ENCODE measurements at places on chromosomes 6 and 20. TPM values are rescaled to one million over a fixed set of nuclear protein-coding genes. Genes with fewer than 3 reads are reported as not detected.

Gene HLA-DQB2
- 0.28 TPM for total RNA-seq

Gene JPH2
- total RNA-seq, result 0.05 TPM

Gene ANKRD60
- not detected for total RNA-seq

Gene MAD2L1BP
- 40.2 TPM for total RNA-seq

DNA sequence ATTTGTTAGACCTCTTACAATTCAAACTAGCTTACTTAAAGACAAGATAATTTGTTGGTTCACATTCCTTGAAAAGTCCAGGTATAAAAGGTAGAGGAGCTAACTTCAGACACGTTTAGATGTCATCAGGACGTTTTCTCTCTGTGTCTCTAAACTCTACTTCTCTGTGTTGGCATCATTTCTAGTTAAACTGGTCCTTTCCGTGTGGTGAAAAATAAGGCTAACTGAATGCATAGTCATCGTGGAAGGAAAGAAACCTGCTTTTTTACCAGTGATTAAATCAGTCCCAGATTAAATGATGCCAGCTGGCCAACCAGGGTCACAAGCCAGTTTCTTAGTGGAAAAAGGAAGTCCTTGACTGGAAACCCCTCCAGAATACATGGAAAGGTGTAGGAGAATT is 168.4 kb upstream of the AHI1 start:
- peaks cover 32% of the 10 kb centered on the region for H3K36me3 ChIP-seq
- no peaks in the 10 kb centered on the region for H3K27me3 ChIP-seq
- H3K4me3 ChIP-seq, result no peak overlapping the region

GRCh38 chr6:24951811-24952299 is 16.1 kb upstream of the RIPOR2 start:
- H3K36me3 ChIP-seq, result peaks cover 24% of the 10 kb centered on the region
- peak overlapping the region; percentile 91 for H3K27ac ChIP-seq
- peaks cover 83% of the 10 kb centered on the region for H3K4me1 ChIP-seq
- DNase-seq, result peak; percentile 87
- H3K27me3 ChIP-seq, result no peaks in the 10 kb centered on the region
- H3K4me3 ChIP-seq, result peak overlapping the region; percentile 75

Gene HLA-F
- 270 TPM for total RNA-seq

DNA sequence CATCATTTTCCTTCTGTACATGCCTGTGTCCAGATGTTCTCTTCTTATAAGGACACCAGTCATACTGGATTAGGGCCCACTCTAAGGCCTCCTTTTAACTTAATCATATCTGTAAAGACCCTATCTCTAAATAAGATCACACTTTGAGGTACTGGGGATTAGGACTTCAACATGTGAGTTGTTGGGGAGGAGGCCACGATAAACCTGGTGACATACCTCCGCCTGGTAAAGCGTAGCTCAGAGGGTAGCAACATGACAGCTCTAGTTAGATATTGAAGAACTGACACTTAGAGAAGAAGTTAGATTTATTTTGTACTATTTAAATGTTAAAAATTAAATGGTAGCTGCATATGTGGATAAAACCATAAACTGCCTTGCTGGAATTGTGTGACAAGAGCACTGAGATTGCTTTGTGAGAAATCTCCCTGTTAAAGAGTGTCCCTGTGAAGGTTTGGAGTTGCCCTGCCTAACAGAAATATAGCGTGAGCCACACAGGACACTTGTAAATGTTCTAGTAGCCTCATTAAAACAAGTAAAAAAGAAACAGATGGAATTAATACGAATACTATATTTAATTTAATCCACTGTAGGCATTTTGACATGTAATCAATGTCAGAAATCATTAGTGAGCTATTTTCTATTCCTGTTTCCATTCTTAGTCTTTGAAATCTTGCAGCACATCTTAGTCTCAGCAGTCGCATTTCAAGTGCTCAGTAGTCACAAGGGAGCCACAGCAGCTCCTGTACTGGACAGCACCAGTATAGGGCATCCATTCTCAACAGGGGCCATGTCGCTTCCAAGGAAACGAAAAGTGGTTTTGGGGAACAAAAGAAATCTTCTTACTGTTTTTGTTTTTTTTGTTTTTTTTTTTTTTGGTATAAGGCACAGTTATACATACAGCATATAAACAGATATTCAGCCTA is 13.4 kb downstream of the PLCB1 start:
- H3K27me3 ChIP-seq, result peaks cover 3% of the 10 kb centered on the region
- no peak overlapping the region for H3K4me3 ChIP-seq
- H3K4me1 ChIP-seq, result peaks cover 8% of the 10 kb centered on the region

Gene HSPA1L
- 2.5 TPM for total RNA-seq

Gene POM121L2
- total RNA-seq, result not detected

DNA sequence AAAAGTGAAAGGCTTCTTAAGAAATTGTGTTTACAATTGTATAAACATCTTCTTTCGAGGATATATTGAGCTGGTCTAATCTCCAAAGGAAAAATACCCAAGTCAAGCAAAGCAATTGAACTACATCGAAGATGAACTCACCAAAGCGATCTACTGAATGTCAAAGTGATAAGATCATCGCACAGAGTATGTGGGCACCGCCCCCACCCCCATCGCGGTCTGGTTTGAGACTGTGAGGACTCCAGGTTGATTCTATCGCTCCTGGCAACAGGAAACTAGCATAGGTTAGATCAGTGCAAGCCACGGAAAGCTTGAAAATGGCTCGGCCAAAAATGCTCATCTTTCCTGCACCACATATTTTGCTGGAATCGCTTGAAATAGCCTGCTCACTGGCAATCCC is 133.2 kb upstream of the RPS6KA2 start:
- peak overlapping the region; percentile 35 for H3K4me3 ChIP-seq
- peak overlapping the region; percentile 70 for H3K27ac ChIP-seq
- peaks cover 3% of the 10 kb centered on the region for H3K36me3 ChIP-seq
- peaks cover 32% of the 10 kb centered on the region for H3K27me3 ChIP-seq
- peak; percentile 85 for DNase-seq
- peaks cover 20% of the 10 kb centered on the region for H3K4me1 ChIP-seq

Gene IL17F
- total RNA-seq, result not detected

DNA sequence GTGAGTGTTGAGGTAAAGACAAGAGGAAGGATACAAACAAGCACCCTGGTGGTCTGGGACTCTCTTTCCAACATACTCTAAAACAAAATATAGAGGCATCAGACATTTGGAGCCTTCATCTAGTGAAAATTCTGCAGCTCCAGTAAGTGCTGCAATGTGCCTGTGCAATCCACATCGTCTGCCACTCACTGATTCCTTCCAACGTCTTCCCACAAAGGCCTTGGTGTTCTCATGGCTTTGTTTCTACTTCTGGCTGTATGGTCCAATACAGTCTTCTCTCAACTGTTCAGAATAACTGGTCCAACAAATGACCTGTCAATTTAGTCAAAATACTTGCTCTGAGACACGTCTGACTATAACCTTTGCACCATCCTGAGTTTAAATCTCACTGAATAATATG is 125.8 kb downstream of the MAP7 start:
- H3K27ac ChIP-seq, result no peak overlapping the region
- no peaks in the 10 kb centered on the region for H3K36me3 ChIP-seq
- DNase-seq, result no peak
- H3K27me3 ChIP-seq, result peaks cover 16% of the 10 kb centered on the region

DNA sequence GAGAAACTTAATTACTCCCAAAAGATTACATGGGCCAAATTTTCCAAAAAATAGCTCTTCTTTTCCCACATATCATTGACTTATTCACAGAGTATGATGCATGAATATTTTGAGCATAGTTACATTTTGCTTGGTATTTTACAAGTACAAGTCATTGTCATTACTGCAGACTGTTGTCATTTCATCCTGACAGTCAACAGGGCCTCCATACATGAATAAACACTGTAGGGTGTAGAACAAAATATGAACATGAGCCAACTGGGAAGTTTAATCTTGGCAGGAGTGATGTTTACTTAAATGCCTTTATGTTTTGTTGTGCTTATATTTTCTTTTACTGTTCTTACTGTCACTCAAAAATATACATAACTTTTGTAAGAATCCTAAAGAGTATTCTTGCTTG is 340.7 kb downstream of the ADGRB3 start:
- H3K36me3 ChIP-seq, result no peaks in the 10 kb centered on the region
- no peaks in the 10 kb centered on the region for H3K4me1 ChIP-seq
- no peak overlapping the region for H3K4me3 ChIP-seq
- peaks cover 2% of the 10 kb centered on the region for H3K27me3 ChIP-seq
- H3K27ac ChIP-seq, result no peak overlapping the region

Gene NOTCH4
- total RNA-seq, result 0.37 TPM

DNA sequence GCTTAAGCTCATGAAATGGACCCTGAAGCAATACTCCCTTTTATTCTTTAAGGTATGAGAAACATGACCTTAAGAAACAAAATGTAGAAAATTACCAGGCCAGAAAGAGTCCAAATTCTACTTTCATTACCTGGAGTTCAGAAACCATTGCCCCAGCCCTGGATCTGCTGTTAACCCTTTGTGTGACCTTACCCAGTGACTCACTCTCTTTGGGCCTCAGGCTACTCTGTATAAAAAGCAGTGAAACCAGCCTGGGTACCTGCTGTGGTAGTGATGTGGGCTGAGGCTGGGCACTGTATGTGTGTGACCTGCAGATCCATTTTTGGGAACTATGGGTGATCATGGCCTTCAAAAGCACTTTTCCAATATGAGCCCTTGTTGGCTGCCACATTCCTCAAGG is 47.2 kb downstream of the SLC9A8 start:
- no peak overlapping the region for H3K27ac ChIP-seq
- no peak for DNase-seq
- no peak overlapping the region for H3K4me3 ChIP-seq
- no peaks in the 10 kb centered on the region for H3K27me3 ChIP-seq
- peaks cover 11% of the 10 kb centered on the region for H3K4me1 ChIP-seq

Gene EDN1
- not detected for total RNA-seq

GRCh38 chr6:67411036-67411435 is 1224.0 kb upstream of the ADGRB3 start:
- no peaks in the 10 kb centered on the region for H3K4me1 ChIP-seq
- no peaks in the 10 kb centered on the region for H3K36me3 ChIP-seq
- no peak for DNase-seq
- no peak overlapping the region for H3K27ac ChIP-seq
- H3K27me3 ChIP-seq, result no peaks in the 10 kb centered on the region
- no peak overlapping the region for H3K4me3 ChIP-seq

- no peaks in the 10 kb centered on the region for H3K36me3 ChIP-seq
- no peak overlapping the region for H3K27ac ChIP-seq
- DNase-seq, result no peak
- H3K4me3 ChIP-seq, result no peak overlapping the region
- peaks cover 12% of the 10 kb centered on the region for H3K4me1 ChIP-seq
Measured at GRCh38 chr20:46571418-46571817, 21.0 kb upstream of the OCSTAMP start.

- DNase-seq, result no peak
- H3K27ac ChIP-seq, result no peak overlapping the region
- no peaks in the 10 kb centered on the region for H3K36me3 ChIP-seq
- H3K4me3 ChIP-seq, result no peak overlapping the region
Measured at GRCh38 chr20:50632236-50632635, 59.1 kb downstream of the RIPOR3 start.

Gene DLL1
- 0.17 TPM for total RNA-seq

Gene MPIG6B
- total RNA-seq, result not detected

- peaks cover 34% of the 10 kb centered on the region for H3K4me1 ChIP-seq
- no peak for DNase-seq
- H3K36me3 ChIP-seq, result no peaks in the 10 kb centered on the region
- H3K27ac ChIP-seq, result no peak overlapping the region
- peaks cover 21% of the 10 kb centered on the region for H3K27me3 ChIP-seq
Measured at GRCh38 chr20:34705397-34706301, 1.5 kb downstream of the TP53INP2 start.

Gene RIPPLY2
- not detected for total RNA-seq

DNA sequence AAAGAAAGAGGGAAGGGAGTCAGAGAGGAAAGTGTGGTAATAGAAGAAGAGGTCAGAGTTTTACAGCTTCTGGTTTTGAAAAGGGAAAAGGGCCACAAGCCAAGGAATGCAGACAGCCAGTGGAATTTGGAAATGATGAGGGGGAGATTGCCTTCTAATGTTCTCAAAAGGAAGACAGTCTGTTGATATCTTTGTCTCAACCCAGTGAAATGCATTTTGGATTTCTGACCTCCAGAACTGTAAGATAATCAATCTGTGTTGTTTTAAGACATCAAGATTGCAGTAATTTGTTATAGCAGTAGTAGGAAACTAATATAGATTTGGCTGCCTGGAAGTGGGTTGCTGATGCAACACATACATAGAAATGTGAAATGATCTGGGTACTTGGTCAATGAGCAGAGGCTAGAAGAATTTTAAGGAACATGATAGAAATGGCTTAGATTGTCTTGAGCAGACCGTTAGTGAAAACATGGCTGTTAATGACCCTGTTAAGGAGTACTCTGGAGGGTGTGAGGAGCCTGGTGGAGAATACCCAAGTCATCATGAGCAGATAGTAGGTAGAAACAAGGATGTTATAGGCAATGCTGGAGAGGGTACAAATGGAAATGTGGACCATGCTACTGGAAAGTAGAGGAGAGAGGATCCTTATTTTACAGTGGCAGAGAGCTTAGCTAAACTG is 255.8 kb upstream of the RAB32 start:
- no peaks in the 10 kb centered on the region for H3K36me3 ChIP-seq
- no peaks in the 10 kb centered on the region for H3K4me1 ChIP-seq
- H3K27ac ChIP-seq, result no peak overlapping the region
- DNase-seq, result no peak
- H3K27me3 ChIP-seq, result no peaks in the 10 kb centered on the region

Gene SIRPB1
- 2.8 TPM for total RNA-seq

Gene OR14J1
- total RNA-seq, result not detected
